ENCODE measurements at places on chromosomes 1 and 21.

DNA sequence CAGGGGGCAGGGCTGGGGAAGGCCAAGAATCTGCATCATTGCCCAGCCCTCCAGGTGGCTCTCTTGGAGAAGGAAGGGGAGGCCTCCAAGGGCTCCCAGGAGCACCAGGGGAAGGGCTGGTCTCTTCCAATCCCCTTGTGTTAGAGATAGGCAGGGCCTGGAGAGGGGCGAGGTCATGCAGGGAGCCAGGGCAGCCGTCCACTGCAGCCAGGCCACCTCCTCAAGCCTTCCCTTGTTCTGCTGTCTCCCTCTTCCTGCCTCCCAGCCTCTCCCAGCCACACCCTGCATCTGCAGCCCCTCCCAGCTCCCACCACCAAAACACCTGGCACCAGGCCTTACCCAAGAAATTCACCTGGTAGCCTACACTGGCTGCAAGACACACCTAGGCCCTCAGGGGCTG lies 105.3 kb upstream of the IFFO2 start:
- DNase-seq = no peak

DNA sequence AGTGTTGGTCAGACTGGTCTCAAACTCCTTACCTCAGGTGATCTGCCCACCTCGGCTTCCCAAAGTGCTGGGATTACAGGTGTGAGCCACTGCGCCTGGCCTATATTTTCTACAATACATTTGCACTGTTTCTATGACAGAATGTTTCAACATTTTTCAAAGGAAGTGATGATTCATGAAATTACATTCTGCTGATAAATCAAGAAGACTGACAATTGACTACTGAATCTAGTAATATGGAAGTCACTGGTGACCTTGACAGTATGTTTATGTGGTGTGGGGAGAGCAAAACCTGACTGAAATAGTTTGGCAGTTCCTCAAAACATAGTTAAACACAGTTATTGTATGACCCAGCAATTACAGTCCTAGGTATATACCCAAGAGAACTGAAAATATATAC lies 18.1 kb downstream of the LRIF1 start:
- DNase-seq = no peak

GRCh38 chr21:27171707-27172106 lies 204.8 kb upstream of the ADAMTS5 start:
- DNase-seq = no peak

DNA sequence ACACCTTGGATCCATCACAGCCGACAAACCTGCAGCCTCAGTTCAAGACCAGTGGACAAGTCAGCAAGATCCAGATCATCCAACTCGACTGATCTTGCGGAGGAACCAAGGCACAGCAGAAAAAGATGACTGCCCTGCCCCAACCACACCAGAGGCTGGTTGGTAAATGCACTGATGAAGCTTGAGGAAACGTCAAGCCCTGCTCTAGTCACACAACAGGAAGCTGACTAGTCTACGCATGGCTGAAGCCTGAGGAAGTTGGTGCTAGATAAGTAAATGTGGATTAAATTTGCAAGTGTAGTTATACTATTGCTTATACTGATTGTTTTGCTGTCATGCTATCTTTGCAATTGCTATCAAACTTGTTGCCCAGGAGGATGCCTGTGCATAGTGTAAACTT lies 89.0 kb downstream of the LIPI start:
- no peak for DNase-seq

DNA sequence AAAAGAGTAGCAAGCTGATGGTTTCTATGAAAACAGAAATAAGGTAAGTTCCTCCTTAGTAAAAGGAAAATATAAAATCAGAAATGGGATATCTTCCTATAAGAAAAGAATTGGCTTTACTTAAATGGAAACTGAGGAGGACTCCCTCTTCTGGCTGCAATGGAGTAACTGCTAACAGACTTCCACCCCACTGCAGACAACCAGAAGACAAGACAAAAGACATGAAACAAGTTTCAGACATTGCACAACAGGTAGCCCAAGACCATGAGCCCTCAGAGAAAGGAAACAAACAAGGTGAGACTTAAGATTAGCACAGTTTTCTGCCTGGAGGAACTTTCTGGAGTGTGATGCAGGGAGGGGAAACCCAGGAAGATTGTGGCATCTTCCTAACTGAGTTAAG lies 17.0 kb upstream of the OLFML2B start:
- DNase-seq = peak; percentile 70

GRCh38 chr1:184062640-184063286 lies 11.2 kb downstream of the TSEN15 start:
- no peak for DNase-seq

- DNase-seq = no peak
Observed at GRCh38 chr21:16956824-16957223, 556.0 kb upstream of the CXADR start.

DNA sequence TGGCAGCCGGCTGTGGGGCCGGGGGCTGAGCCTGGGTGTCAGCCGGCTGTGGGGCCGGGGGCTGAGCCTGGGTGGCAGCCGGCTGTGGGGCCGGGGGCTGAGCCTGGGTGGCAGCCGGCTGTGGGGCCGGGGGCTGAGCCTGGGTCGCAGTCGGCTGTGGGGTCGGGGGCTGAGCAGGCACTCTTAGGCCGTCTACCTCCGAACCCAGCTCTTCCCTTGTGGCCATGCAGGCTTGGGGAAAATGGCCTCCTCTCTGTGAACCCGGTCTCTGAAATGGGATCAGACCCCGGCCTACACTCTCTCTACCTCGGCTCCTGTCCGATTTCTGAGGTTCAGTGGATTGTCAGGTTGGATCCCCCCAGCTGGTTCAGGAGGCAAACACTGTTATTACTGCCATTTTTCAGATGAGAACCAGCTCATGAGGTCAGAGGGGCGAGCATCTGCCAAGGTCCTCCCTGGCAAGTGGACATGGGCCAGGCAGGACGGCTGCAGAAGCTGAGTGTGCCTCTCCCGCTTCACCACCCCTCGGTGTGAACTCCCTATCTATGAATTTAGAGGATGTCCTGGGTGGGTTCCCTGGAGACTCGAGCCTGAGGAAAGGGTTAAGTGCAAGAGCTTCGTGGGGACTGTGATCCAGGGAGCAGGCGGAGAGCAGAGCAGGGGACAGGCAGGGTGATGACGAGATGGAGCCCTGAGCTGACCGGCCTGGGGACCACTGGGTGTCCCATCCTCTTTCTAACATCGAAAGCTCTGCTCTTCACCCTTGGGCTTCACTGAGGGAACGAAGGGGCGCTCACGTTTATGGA lies 10.9 kb upstream of the COL18A1 start:
- no peak for DNase-seq

GRCh38 chr21:19853061-19853460 lies 1145.1 kb upstream of the NCAM2 start:
- no peak for DNase-seq

DNA sequence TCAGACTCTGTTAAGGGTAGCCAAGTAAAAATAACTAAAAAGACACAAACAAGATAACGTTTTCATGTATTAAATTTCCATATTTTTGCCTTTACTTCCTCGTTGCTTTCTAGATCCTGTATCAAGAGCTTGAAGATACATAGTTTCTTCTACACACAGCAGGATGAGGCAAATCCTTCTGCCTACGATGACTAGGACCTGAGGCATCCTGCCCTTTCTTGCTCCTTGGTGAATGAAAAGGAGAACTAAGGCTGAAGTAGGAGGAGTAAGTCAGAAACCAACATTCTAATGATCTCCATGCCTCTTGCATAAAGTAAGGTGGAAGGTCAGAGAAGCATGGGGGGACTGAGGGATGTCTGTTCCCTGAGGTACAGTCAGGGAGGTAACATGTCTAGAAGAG lies 102.6 kb downstream of the GPATCH2 start:
- no peak for DNase-seq

Measured in Karpas-422 (cell line).